ENCODE measurements at places on chromosomes 13 and 19. TPM values are rescaled to one million over a fixed set of nuclear protein-coding genes. Genes with fewer than 3 reads are reported as not detected.

DNA sequence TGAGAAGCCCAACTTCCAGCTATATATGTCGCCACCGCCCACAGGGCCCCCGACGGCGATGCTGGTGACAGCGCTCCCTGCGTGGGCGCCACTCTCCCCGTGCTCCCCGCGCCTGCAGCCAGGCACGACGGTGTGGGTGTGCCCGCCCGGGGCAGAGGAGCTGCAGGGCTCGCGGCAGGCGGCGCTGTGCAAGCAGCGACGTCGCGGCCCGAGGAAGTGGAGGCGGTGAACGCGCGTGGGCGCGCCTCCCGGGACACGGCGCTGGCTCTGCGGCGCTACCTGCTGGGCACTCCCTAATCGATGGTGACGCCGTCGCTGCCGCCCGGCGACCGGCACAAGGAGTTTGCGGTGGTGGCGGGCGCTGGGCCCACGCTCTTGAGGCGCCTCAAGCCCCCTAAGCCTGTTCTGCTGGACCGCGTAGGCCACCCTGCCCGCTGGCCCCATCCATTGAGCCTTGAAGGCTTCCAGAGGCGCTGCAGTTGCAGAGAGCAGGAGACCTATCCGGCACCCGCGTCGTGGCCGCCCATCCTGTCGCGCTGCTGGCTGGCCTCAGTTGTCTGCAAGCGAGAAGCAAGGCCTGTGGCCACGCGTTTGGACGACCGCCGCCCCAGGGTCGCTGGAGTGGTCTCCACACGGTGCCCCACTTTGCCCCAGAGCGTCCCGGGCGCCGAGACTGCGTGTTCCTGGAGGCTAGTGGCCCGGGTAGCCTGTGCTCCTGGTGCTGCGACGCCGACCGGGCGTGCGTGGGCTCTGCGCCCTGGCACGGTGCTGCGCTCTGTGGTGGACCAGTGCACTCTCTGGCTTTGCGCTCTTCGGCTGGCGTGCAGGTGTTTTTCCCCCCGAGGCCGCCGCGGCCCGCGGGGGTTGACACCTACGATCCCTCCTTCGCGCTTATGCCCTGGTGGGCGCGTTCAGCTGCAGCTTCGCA is 23.1 kb downstream of the LRFN3 start:
- peak; percentile 67 for DNase-seq
- H3K27ac ChIP-seq = no peak overlapping the region
- H3K27me3 ChIP-seq = peaks cover 38% of the 10 kb centered on the region

SLC46A3 gene
- total RNA-seq = 8.3 TPM

DNA sequence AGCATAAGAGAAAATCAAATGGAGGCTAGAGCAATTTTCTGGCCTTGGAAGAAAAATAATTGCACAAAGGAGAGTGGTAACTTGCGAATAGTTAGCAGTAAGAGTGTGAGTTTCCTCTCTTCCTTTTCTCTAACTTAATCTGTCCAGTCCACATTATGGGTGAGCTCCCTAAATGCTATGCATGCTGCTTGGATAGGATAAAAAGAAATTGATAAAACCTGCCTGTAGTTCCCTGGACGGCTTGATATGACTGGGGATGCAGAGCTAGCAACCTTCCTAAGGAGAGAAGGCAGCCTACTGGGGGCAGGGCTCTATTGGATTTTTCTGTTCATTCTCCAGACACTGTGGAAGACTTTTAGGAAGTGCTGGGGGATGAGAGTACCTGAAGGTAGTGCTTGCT is 311.3 kb downstream of the LMO7 start:
- H3K4me3 ChIP-seq = no peak overlapping the region
- H3K27me3 ChIP-seq = no peaks in the 10 kb centered on the region
- no peaks in the 10 kb centered on the region for H3K36me3 ChIP-seq
- no peaks in the 10 kb centered on the region for H3K4me1 ChIP-seq

WTIP gene
- 0.99 TPM for total RNA-seq

GRCh38 chr19:41265395-41266153 is 1.4 kb downstream of the HNRNPUL1 start:
- peak overlapping the region; percentile 99 for H3K27ac ChIP-seq
- peaks cover 36% of the 10 kb centered on the region for H3K4me1 ChIP-seq
- H3K36me3 ChIP-seq = peaks cover 34% of the 10 kb centered on the region
- peak; percentile 45 for DNase-seq
- no peaks in the 10 kb centered on the region for H3K27me3 ChIP-seq
- peak overlapping the region; percentile 79 for H3K4me3 ChIP-seq

DNA sequence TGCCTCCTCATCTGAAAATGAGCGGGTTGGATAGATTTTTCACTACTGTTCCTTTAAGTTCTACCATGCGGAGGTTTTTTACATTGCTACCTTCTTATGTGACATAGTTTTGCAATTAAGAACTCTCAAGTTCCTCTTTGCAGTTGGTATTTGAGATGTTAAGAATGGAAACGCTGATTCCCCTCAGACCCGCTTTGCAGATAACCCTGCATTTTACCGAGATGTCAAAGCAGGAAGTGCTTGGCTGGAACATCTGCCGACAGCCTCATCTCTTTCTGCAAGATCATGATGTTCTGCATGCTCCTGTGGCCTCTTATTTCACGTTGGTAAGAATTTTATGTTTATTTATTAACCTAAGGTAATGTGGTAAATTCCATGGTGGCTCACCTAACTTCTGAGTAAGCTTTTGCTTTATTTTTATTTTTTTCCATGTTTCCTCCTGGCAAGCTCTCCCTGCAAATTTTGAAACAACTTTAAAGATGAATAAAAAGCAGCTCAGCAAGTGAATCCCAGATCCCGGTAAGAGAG is 22.5 kb downstream of the PABPC3 start:
- H3K27ac ChIP-seq = no peak overlapping the region
- peaks cover 44% of the 10 kb centered on the region for H3K27me3 ChIP-seq
- no peak for DNase-seq
- no peaks in the 10 kb centered on the region for H3K36me3 ChIP-seq
- H3K4me1 ChIP-seq = peaks cover 3% of the 10 kb centered on the region

GRCh38 chr13:112931028-112931934 is 37.7 kb upstream of the MCF2L start:
- H3K27me3 ChIP-seq = peaks cover 34% of the 10 kb centered on the region
- H3K27ac ChIP-seq = no peak overlapping the region
- peaks cover 17% of the 10 kb centered on the region for H3K4me1 ChIP-seq
- no peak overlapping the region for H3K4me3 ChIP-seq
- DNase-seq = no peak

DNA sequence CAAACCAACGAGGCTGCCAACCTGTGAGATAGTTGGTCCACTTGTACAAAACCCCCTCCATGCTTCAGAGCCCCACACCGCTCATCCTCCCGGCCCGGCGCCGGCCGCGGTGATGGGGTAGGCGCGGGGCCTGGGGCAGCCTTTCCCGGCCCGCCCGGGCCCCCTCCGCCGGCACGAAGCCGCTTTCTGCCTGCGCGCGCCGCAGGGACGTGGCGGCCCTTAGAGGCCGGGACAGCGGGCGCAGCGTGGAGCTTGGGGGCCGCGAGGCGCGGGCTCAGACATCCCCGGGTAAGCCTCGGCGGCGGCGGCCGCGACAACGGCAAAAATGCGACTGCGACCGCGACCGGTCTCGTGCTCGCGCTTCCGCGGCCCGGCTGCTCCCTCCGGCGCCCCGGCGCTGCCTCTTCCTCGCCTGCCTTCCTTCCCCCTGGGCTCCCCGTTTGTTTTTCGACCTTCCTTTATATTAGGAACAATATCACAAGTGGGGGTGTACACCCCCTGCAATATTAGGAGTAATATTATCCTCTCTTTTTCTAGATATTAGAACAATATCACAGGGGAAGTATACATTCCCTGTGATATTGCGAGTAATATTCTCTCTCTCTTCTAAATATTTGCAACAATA is 53.9 kb upstream of the CEACAM21 start:
- peaks cover 2% of the 10 kb centered on the region for H3K36me3 ChIP-seq
- H3K4me1 ChIP-seq = peaks cover 28% of the 10 kb centered on the region
- H3K27me3 ChIP-seq = peaks cover 38% of the 10 kb centered on the region
- DNase-seq = no peak

ZNF99 gene
- not detected for total RNA-seq

GRCh38 chr13:30301827-30302226 is 5.5 kb downstream of the KATNAL1 start:
- peaks cover 39% of the 10 kb centered on the region for H3K4me1 ChIP-seq
- H3K36me3 ChIP-seq = peaks cover 19% of the 10 kb centered on the region
- DNase-seq = no peak
- no peak overlapping the region for H3K27ac ChIP-seq
- no peaks in the 10 kb centered on the region for H3K27me3 ChIP-seq
- H3K4me3 ChIP-seq = no peak overlapping the region
